LoVo (cell line): ENCODE measurements at places on chromosomes 7 and 10.
A peak's percentile ranks its signal among the peaks of the same experiment; 100 is the strongest.

DNA sequence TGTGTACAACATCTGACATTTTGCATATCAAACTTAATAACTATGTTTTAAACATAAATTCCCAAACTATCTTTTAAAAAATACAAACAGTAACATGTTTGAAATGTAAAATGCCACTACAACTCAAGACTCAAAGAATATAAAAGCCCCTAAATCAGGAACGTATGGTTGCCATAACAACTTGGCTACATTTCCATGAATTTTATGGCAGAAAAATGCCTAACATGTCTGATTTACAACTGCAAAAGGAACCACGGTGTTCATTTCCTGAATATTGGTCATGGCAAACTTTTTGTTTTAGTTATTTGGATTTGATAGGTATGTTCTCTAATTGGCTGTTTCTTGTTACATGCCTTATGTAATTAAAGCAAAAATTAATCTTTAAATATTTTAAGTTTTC lies 2.0 kb downstream of the SOSTDC1 start:
- no peak for DNase-seq

GRCh38 chr10:17655567-17656146 lies 11.7 kb downstream of the STAM start:
- peak; percentile 61 for DNase-seq

- no peak for DNase-seq
Measured at GRCh38 chr7:80640846-80641245, 2.4 kb downstream of the CD36 start.

- no peak for DNase-seq
Measured at GRCh38 chr7:158375034-158375433, 212.6 kb downstream of the PTPRN2 start.

- peak; percentile 1 for DNase-seq
Measured at GRCh38 chr10:27865221-27865635, 119.6 kb upstream of the MKX start.

GRCh38 chr10:95821720-95822119 lies 65.8 kb downstream of the ENTPD1 start:
- DNase-seq, result no peak

DNA sequence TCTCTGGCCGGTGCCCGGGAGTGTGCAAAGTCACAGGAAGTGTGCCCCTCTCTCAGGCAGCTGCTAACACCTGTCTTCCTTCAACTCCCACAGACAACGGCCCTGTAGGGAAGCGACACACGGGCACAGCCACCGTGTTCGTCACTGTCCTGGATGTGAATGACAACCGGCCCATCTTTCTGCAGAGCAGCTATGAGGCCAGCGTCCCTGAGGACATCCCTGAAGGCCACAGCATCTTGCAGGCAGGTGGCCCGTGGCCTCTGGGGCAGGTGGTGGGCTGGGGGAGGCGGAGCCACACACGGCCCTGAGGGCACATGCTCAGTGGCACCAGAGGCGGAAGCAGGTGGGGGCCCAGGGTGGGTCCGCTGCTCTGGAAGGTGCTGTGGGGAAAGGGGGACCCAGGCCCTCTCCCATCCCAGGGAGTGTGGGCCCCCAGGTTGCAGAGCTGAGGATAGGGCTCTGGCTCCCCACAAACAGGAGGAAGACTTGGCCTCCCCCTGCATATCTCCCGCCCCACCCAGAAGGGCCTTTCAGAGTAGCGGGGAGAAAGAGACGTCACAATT lies 6.9 kb downstream of the C10orf105 start:
- DNase-seq, result no peak

DNA sequence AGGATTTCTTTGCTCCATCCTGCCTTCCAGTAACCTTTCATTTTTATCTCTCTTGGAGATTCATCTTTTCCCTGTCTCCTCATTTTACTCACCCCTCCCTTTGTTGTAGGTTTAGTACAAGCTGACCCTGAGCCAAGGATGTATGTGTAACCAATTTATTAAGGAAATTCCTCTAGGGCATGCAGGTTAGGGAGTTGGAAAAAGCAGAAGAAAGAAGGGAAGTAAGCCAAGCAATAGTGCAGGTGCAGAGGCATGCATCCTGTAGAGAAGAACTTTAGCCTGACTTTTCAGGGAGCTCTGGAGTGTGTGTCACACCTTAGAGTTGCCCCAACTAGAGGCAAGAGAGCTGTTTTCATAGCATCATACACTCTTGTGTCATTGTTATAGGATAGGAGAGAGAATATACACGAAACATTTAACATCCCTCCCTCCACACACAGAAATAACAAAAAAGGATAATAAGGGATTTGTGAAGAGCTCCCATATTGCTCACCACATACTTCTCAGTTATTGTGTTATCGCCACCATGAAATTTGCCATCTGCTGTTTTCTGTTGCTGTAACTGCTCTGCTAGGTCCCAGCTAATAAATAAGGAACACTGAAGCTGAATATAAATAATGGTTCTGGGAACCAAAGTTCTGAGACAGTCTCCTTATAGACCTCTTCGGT lies 21.8 kb upstream of the SEMA3C start:
- no peak for DNase-seq

GRCh38 chr10:77661674-77662073 lies 24.1 kb upstream of the KCNMA1 start:
- no peak for DNase-seq

GRCh38 chr7:131346885-131347592 lies 19.4 kb downstream of the MKLN1 start:
- no peak for DNase-seq

- no peak for DNase-seq
Measured at GRCh38 chr7:154423231-154423630, 371.0 kb downstream of the DPP6 start.
